ENCODE measurements at places on chromosomes 1 and 21.

- DNase-seq = no peak
Measured at GRCh38 chr1:59317780-59318179, 20.9 kb downstream of the FGGY start.

GRCh38 chr1:240495601-240496000 lies 116.4 kb downstream of the GREM2 start:
- no peak for DNase-seq

DNA sequence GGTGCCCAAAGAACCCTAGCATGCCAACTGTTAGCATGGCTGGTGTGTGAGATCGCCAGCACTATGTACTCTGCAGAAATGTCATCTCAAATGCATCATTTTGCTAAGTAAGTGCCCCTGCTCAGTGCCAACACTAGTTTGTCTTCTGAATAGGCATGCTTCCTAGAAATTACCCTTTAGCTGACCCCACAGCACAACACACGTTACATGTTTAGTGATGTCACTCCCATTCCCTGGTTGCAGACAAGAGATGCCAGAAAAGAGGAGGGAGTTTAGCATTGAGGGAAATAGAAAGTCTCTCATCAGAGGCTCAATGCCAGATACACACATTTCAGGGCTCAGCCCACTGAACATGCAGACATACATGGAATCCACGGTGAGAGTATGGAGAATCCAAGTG lies 9.3 kb upstream of the ST6GALNAC3 start:
- DNase-seq = no peak

GRCh38 chr1:172394811-172395210 lies 25.7 kb upstream of the C1orf105 start:
- DNase-seq = no peak

DNA sequence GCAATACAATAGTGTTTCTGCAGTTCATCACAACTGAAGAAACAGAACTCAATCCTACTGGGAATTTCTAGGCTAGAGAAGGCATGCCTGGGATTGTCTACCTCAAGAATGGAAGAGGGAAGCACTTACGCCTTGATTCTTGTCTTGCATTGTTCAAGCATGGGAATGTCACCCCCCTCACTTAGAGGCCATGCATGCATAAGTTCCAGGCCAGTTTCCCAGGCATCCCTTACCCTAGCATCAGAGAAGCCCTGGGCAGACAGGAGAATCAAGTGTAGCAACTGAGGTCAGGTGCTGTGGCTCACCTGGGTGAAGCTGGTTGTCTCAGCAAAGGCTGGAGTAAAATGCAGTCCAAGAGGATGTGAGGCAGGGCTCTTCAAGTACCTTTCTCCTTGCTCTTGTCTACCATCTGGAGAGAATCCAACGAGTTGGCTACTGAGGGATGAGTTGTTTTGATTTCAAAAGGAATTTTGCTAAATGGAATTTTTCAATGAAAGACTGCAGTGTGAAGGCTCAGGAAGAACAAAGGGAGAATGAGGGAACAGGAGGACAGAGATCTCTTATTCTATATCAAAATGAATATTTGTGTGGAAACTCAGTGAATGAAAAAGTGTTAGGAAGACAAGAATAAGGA lies 174.3 kb downstream of the NEK7 start:
- DNase-seq = no peak

- DNase-seq = no peak
Measured at GRCh38 chr21:25911730-25912401, 177.1 kb downstream of the GABPA start.

DNA sequence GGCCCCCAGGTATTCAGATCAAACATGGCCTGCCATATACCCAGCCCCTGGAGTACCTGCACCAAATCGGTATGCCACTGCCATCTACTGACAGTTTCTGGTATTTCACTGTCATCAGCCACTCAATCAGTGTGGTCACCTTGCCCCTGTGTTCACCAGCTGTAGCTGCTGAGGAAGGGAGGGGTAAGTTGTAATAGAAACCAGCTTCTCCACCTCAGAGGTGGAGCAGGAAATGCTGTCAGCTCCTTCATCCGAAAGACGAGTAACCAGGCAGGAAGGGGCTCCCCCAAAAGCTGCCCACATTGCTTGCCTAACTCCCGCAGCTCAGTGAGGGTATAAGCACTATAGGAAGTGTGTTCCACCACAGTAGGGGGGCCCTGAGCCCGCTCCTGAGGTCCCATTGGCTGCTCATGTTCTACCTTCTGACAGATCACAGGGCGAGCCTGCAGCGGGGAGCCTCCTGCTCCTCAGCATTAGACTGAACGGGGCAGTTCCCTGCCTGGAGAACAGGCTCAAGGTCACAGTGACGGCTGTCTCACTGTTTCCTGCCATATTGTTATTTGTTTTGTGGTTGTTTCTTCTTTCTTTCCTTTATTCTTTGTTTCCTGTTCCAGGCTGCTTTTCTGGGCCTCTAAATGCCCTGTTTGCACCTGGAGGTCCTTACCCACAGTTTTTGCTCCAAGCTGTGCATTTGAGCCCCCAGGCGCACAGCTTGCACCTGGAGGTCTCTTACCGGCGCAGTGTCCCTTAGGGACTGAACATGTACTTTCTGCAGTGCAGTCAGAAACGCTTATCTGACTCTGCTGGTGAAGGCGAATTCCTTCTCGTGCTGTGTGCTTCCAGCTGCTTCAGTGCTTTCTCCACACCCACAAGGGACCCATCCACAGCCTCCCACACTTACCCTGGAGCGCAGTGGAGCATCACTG lies 1638.3 kb downstream of the MRPL39 start:
- peak; percentile 89 for DNase-seq

GRCh38 chr1:67308136-67308535 lies 463 bp downstream of the IL12RB2 start:
- DNase-seq = no peak

GRCh38 chr1:214219902-214220301 lies 61.1 kb upstream of the SMYD2 start:
- peak; percentile 14 for DNase-seq

DNA sequence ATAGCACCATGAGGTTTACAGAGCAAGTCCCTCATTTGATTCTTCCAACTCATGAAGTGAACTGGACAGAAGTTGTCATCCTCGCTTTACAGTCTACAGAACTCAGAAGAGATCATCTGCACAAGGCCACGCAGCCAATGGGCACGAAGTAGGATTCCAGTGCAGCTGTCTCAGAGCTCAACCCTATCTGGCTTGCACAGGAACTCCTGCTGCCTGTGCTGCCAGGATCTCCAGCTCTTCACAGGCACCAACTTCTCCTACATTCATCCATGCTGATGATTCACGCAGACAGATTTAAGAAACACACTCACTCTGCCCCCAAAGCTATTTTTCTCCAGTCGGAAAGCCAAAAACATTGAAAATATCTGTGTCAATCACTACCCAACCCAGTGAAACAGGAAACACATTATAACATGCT lies 157.0 kb downstream of the RERE start:
- DNase-seq = peak; percentile 72

DNA sequence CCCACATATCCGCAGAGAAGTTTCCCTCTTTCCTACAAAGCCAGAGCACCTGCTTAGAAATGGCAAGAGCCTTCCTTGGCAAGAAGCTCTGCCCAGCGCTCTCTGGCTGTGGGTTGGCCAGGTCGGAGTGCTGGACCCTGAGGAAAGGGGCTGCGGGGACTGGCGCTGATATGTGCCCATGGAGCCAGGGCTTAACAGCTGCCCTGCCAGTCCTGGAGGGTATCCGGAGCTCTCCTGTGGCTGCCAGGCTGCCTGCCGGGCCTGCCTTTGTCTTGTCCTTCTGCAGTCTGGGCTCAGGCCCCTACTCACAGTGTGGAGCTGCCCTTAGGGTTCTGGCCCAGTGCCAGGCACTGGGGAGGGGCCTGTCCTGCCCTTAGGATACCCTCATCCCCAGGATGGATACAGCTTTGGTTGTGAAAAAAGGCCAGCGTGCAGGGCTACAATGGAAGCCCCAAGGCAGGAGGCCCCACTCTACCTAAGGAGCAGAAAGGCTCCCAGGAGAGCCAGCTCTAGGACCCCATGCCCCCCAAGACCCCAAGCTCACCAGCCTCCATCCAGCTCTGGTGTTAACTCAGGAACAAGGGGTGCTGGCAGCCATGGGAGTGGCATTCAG lies 43.4 kb downstream of the KIAA1614 start:
- no peak for DNase-seq

Measured in NAMALWA (cell line).